ENCODE measurements at places on chromosomes 2 and 18.

DNA sequence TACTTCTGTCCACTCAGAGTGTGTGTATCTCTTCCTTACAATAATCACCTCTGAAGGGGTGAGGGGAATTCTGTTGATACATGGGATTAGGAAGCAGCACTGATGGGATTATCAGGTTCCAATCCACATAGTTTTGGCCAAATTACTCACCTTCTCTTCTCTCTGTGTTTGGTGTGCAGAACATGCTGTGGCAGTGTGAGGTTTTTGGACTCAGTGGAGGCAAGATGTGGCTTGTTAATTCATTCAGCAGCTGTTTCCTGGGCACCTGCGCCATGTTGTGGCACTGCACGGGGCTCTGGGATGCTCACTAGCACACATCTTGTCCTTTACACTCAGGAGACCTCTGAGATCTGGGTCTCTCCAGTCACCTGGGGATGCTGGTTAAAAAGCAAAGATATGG is 350.3 kb upstream of the HS6ST1 start:
- no peak for DNase-seq

DNA sequence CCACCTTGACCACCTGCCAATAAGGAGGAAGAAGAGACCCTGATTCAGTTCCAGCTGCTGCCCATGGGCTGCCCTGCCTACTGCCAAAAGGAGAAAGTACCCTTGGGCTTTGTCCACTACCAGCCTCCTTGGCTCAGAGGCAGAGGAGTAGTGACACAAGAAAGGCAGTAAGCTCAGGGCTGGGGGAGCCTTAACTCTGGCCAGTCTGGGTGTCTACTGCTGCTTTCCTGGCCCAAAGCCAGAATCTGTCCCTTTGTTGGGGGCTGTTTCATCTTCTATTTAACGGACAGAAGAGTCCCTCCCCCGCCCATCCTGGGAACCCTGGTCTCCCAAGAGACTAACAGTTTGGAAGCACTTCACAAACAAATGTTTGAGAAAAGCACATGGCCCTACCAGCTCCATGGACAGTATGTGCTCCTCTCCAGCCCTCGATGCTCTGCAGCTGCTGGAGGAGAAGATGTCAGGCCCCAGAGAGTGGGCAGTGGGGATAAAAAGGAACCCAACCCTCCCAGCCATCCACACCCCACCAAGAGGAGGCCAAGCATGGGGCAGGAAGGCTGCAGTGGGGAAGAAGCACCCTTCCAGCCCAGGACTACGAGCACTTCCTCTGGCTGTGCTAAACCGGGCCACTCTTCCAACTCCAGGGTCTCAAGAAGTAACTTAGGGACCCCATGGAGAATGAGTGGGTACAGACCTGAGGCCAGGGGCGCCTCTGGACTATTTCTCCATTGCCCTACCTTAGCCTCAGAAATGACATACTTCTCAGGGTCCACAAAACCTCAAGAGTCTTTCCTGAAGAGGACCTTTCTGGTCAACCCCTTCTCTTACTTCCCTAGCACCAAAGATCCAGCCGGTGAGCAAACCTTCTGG is 1.2 kb downstream of the ATG9A start:
- DNase-seq, result no peak

GRCh38 chr2:222862106-222862908 is 1.5 kb downstream of the ACSL3 start:
- no peak for DNase-seq

DNA sequence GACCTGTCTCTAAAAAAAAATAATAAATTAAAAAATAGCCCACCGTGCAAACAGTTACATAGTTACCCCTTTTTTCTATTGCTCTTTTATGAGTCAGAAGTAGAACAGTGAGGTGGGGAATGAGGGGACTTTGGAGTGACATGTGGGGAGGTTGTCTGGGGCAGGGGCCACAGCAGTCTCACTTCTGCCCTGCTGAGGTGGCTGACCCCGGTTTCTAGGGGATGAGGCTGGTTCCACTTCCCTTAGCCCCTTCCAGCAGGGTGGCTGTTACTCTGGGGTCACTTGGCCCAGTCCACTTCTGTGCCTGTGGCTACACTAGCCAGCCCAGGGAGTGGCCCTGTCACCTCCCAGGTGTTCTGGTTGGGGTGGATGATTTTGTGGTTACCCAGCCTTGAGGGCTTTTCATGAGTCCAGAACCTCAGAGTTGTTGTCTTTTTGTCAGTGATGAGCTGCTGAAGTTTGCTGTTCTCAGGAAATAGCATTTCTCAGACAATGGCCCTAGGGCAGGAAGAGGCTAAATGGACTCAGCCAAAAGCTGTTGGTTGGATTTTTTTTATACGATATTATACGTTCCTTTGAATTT is 28.0 kb upstream of the SCLY start:
- no peak for DNase-seq

GRCh38 chr2:230018153-230018552 is 50.6 kb downstream of the SLC16A14 start:
- no peak for DNase-seq

DNA sequence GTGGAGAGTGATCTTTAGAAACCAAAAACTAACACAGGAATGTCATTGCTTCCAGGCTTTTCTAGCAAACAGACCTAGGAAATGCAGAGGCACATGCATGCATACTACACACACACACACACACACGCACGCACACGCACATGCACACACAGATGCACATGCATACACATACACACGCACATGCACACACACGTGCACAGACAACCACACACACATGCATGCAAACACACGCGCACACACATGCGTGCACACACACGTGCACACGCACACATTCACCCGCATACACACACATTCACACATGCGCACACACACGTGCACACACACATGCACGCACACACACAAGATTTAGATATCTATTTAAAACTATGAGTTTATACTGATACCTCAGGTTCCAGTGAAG is 379.5 kb downstream of the ZNF516 start:
- no peak for DNase-seq

GRCh38 chr2:176931588-176932563 is 280.7 kb upstream of the HNRNPA3 start:
- no peak for DNase-seq

GRCh38 chr2:13666582-13667414 is 950.1 kb downstream of the TRIB2 start:
- DNase-seq, result no peak

DNA sequence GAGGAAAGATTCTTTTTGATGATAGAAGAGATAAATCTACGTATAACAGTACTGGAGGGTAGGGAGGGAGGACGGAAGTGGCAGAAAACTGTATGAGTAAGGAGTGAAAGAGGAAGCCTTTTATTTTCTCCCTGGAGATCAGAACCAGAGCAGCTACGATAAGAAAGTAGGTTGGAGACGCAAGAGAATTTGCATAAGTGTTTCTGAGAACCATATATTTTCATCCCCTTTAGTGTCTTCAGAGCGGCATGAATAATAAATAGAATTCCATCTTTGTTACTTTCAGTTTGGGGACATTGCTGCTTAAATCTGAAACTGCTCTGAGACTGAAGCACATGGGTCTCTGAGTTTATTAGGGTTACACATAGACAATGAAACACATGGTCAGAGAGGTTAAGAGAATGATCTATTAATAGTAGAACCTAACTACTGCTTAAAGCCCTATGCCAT is 230.2 kb upstream of the TNP1 start:
- no peak for DNase-seq

GRCh38 chr2:131048641-131049040 is 44.6 kb downstream of the FAM168B start:
- no peak for DNase-seq

DNA sequence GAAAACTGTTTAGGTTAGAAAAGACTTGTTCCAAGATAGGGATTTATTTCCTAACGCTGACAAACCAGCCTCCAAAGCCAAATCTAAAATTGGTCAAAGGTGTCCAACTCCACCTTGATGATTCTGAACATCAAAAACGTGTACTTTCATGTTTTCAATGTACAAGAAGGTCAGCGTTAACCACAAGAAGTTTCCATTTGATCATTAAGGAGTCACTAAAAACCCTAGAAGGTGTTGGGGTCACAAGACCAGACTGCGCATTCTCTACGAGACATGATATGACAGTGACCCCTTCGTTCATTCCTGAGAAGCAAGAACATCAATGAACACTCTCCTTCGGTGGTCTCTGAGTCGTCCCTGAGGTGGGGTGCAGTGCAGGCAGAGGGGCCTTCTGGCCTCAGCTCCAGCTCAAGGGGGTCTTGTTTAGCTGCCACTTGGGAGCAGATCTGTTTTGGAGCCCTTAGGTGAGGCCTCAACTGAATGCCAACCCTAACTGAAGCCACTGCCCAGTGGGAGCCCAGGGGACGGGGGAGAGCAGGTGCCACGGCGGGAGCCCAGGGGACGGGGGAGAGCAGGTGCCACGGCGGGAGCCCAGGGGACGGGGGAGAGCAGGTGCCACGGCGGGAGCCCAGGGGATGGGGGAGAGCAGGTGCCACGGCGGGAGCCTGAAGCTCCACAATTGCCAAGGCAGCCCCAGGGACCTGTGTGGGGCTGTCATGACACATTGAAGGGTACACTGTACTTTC is 55.2 kb downstream of the PARD6G start:
- DNase-seq, result no peak

- no peak for DNase-seq
Observed at GRCh38 chr2:158103411-158104012, 1.8 kb downstream of the UPP2 start.

- no peak for DNase-seq
Observed at GRCh38 chr2:9114458-9114857, 92.2 kb upstream of the ASAP2 start.

DNA sequence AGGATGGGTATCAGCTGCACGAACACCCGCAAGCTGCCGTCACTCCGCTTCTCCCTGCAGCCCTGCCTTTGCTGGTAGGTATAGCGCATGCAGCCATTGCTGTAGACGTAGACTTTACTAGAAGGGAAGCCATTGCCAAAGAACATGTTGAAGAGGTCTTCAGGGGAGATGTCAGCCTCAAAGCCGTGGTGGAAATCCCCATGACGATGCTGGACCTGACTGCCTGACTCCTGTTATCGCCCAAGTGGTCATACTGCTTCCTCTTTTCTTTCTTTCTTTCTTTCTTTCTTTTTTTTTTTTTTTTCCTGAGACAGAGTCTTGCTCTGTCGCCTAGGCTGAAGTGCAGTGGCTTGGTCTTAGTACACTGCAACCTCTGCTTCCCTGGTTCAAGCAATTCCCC is 68.7 kb upstream of the SPRED2 start:
- DNase-seq, result no peak

GRCh38 chr2:148876595-148877402 is 1.8 kb downstream of the KIF5C start:
- DNase-seq, result no peak

DNA sequence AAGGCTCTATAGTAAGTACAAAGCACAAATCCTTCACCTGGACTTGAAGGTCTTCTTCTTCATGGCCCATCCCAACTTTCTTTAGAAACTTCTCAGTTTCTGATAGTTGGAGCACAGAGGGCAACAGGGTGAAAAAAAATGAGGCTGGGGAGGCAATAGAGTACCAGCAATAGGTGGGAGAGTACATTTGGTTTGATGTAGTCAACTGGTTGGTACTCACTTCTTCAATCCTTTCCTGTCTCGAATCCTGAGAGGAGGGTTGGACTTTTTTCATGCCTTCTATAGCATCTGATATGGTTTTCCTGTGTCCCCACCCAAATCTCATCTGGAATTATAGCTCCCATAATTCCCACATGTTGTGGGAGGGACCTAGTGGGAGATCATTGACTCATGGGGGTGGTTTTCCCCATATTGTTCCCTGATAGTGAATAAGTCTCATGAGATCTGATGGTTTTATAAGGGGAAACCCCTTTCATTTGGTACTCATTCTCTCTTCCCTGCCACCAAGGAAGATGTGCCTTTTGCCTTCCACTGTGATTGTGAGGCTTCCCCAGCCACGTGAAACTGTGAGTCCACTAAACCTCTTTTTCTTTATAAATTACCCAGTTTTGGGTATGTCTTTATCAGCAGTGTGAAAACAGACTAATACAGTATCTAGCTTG is 75.9 kb upstream of the LCLAT1 start:
- no peak for DNase-seq

GRCh38 chr2:164954186-164954585 is 1.1 kb downstream of the SLC38A11 start:
- DNase-seq, result no peak

- DNase-seq, result no peak
Observed at GRCh38 chr2:30679426-30680088, 127.7 kb downstream of the CAPN13 start.

DNA sequence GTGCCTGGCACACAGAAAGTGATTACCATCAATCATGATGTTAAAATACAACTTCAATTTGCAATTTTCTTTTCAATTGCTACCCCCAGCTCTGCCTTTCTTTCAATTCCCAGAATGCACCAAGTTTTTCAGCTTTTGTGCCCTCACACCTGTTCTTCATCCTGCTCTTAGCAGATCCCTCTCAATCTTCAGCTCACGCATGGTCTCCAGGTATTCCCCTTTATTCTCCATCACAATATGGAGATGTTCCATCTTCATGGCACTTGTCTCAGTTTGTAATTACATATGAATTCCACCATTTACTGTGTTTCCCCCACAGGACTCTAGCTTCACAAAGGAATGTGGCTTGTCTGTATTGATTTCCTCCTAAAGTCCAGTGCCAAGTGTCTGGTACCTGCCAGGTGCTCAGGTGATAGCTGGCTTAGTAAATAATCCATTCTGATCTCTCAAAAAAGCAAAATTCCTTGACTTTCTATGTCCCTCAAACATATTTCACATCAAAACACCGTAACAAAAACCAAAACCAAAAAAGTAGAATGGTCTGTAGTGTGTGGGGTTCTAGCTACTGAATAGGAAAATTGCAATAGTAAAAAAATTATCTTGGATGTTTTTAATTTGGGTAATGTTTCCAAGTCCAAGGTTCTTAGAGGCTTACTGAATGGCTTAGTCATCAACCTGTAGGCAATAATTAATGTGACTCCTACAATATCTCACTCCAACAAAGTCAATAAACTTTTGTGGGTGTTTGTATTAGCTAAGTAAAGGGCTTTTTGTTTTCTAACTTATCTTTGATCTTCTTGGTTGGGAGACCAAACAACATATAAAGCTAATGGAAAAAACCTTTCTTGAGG is 2.9 kb upstream of the INSIG2 start:
- DNase-seq, result no peak

- no peak for DNase-seq
Observed at GRCh38 chr2:79855264-79856006, 342.6 kb downstream of the CTNNA2 start.

- DNase-seq, result no peak
Observed at GRCh38 chr2:207768866-207769596, 675 bp downstream of the FZD5 start.
